ENCODE measurements at places on chromosomes 5 and 9.

DNA sequence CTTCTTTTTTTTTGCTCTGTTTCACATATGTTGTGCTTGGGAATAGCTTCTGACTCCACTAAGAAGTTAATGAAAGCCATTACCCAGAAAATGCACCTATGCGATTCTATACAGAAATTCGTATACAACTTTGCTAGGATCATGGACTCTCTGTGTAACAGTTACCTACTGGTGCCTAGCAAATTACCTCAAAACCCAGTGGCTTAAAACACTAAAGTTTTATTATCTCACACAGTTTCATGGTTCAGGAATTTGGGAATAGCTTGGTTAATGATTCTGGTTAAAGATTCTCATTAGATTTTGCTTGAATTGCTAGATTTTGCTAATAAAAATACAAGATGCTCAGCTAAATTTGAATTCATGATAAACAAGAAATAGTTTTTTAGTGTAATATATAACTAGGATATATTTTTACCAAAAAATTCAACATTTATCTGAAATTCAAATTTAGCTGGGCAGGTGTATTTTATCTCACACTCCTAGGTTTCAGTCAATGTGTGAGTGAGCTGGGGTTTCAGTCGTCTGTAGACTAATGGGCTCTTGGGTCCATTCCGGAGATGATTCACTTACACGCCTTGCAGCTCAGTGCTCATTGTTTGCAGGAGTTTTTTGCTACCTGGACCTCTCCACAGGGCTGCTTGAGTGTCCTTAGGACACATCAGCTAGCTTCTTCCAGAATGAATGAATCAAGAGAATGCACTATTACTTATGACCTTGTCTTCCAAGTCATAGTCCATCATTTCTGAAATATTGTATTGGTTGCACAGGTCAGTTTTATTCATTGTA is 75.1 kb downstream of the MROH2B start:
- DNase-seq: no peak

- no peak for DNase-seq
Measured at GRCh38 chr9:130107234-130107861, 53.6 kb downstream of the GPR107 start.

- no peak for DNase-seq
Measured at GRCh38 chr9:27489087-27489876, 34.8 kb upstream of the IFNK start.

GRCh38 chr5:167587772-167588437 is 703.5 kb upstream of the WWC1 start:
- DNase-seq: no peak

GRCh38 chr9:125904155-125904851 is 157.1 kb downstream of the PBX3 start:
- DNase-seq: peak; percentile 44

DNA sequence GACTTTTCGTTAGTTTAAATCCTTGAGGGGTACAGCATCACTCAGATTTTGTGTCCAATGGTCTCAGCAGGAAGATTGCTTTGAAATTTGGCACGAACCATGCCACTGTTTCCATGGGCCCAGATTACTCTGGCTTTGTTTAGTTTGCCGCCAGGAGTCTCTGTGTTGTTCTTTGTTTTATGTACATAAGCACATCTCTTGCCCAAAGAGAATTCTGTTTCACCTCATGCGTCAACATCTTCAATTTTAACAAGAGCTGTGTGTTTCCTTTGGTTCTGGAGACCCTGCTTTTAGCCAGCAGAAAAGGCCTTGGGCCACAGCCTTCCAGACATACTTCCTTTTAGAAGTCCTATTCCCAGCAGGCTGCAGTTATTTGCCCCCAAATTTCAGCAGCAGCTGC is 62.4 kb downstream of the TNPO1 start:
- no peak for DNase-seq

DNA sequence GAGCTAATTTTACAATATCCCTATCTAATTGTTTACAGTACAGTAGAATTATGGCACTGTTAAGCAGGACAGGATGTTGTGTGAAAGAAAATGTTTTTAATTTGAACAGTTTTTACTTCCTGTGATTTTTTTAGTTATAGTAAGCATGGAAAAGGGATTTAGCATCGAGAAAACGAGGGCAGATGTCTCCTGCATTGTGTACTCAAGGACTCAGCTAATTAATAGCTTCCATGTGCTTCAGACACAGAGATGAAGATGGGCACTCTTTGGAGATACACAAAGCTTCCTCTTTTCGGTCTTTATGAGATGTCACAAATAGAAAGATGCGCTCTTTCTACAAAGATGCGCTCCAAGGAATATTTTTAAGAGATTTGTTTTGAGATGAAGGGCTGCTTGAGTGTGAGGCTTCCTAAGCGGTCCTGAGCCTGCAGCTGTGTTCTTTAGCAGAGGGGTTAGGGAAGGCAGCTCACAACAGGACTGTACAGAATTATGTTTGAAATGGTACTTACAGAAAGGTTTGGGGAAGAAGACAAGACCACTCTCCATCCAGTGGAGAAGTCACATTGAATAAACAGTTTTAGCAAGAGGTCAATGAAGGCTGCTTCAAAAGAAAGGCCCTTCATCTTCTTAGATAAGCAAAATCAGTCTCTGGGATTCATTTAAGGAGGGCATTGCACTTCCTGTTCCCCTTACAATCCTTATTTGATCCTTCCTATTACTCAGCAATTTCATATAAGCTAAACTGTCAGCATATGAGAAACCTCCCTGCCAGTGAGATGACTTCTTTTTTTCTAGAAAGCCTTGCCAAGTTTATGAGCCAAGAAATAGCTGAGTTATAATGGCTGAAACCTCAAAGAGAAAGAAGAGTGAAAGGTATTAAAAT is 311.5 kb downstream of the EFNA5 start:
- no peak for DNase-seq

DNA sequence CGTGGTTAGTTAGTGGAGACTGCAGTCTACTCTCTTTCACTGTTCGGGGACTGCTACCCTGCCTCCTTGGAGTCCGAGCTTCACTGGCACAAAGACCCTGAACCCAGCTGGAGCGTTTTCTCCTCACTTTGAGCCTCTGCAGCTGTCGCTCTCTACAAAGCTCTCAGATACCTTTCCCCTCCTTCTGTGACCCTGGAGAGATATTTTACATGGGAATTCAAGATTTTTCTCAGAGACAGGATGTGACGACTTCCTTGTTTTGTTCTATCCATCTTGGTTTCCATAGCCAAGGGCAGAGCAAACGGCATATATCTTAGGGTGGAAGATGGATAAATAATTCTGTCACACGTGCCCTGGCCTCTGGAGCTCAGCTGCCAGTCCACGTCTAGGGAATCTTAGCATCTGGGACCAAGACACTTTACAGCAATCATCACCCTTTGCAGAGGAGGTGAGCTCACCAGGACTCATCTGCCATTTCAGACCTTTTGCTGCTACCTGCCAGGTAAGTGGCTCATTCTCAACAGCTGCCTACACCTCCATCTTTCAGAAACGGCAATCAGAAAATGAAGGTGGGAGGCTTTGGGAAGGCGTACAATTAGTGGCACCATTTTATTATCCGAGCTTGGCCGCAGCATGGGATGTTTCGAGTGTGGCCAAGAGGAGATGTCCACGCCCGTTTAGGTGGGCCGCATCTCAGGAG is at the start of gene BTNL9:
Gene BTNL9, plus strand, starts transcription at position 336 of the 700 bp plus-strand sequence. CDS start 5,224 bp downstream, outside the sequence.
- DNase-seq: no peak

GRCh38 chr5:142179776-142180387 is 71.3 kb downstream of the NDFIP1 start:
- no peak for DNase-seq

DNA sequence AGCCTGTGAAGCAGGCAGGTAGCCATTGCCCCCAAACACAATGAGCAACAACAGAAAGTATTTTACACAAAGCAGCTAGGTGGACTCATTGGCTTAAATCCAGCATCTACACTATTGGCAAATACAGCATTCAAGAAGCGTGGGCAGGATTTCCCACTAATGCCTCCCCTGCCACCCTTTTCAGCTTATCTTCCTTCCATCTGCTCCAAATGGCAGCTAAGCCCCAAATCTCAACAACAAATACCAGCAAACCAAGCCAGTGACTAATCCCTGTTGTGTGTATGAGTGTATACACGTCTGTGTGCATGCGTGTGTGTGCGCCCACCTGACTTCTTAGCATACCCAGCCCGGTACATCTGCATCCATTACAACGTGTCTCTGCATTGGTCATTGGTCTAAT is 151.2 kb upstream of the WWC1 start:
- no peak for DNase-seq

DNA sequence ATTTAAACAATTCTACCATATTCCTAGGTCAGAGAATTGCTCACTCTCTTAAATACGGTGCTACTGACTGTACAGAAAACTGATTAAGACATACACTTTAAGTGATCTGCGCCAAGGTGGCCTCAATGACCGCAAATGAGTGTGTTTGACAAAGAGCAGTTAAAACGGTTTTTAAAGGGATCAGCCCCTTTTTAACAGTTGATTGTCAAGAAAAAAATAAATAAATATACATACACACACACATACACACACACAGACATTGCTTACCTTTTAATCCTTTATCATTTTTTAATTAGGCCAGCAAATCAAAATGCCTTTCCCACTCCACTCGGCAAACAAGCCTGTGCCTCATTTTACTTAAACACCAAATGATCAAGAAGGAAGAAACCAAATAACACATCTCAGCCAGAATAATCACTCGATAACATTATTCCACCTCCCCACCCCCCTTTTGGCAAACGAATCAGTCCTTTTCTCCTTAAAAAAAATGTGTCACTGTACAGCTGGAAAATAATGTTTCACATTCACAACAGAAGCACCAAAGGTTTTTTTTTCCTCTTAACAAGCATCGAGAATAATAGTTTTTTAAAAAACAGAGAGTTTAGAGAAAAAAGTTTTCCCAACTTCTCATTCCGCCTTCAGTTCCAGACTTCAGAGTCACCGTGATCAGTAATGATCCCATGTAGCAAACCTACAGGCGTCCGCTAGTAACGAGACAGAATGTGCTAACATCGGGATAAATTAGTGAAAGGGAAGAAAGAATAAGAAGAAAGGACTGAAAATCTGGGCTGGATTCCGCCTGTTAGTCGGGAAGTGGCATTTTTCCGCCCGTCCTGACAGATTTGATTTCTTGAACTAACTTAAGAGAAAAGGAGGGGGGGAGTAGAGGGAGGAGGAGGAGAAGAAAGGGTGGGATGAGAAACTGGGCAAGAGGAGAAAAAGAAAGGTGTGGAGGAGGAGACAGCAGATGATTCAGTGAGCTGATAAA is at the start of gene ZNF608:
Gene ZNF608, minus strand, starts transcription at position 712 of the 988 bp plus-strand sequence. CDS start 1,650 bp downstream, outside the sequence.
- DNase-seq: no peak

GRCh38 chr9:105072476-105072875 is 144.5 kb upstream of the ABCA1 start:
- DNase-seq: no peak

GRCh38 chr5:101534491-101535110 is 631.5 kb upstream of the ST8SIA4 start:
- DNase-seq: no peak

GRCh38 chr5:14685757-14686156 is 21.2 kb downstream of the OTULIN start:
- no peak for DNase-seq

DNA sequence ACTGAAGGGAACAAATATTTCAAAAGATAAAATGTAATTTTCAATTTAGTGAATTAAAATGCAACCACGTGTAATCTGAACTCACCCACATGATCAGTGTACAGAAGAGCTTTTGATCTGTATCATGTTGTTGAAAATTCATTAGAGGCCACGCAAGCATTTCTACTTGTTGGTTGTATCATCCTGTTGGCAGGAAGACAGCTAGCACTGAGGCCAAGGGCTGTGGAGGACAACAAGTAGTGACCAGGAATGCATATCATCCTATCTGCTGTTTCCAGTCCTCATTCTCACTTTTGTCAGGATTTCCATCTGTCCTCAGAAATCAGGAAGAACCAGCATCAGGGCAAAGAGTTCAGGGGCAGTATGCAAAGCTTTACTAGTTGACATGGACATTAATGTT is 29.9 kb upstream of the CKS2 start:
- DNase-seq: no peak

DNA sequence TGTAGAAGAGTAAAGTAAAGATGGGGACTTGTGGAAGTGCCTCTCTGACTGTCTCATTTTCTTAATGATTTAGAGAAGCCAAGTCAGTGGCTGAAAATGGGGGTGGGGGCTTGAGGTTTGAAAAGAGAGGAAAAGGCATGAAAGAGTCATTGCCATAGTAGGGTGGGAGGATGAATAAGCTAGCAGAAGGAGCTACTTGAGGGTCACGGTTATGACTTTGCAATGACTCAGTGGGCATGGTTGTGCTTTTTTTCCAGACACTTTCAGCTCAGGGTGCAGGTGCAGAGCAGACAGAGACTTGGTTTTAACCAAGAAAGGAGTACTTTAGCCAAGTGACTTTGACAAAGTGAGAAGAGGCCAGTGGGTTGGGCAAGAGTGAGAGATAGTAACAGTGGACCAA is 117.8 kb downstream of the PTTG1 start:
- no peak for DNase-seq

DNA sequence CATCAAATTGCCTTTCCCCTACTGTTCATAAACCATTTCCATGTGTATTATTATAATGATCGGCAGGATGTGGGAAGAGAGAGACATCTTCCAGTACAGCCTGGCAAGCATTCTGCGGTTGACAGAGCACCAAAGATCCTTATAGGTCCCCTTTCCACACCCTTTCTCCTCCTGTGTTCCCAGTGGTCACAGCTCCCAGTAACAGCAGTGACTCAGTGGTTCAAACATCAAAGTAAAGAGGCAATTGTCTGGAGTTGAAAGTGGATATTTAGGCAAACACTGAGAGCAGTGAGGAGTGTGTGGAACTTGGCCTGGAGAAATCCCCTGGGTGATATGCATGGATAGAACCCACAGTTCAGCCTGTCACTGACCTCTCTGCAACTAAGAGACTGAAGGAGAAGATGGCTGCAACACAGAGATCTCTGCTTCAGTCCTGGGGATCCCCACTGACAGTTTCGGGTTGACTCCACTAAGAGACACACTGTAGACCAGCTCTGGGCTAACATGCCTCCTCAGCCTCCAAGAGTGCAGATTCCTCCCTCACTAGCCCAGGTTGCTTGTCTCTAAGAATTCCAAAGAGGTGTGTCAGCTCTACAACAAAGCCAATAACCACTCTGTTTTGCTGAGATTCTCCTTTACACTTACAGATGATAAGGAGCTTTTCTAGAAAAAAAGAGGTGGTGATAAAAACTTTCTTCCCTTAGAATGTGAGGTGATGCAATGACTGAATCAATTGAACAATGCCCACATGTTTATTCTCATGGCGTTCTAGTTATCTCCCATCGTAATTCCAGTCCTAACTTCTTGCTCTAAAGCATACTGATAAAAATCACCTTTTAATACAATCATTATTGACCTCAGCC is 94.4 kb upstream of the IL6ST start:
- no peak for DNase-seq

DNA sequence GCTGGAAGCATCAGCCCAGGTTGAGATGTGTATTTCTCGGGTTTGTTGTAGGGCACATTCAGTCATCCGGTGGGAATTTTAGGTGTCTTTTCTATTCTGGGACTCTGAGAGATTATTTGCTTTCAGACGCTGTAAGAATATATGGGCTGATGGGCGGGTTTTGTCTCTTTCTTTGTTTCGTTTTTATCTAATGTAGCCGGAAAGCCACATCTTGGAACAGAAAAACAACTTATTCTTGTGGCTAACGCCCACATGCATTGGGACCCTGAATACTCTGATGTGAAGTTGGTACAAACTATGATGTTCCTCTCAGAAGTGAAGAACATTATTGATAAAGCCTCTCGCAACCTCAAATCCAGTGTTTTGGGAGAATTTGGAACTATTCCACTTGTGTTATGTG is 22.4 kb downstream of the SCGB3A1 start:
- no peak for DNase-seq

Data from NCI-H187 treated with DMSO at 0.1 percent for 48 hours (cell line).